Stimulated activated CD4-positive, alpha-beta T cell treated with anti-CD3 and anti-CD28 coated beads, Interleukin-1b, Interleukin-23, amount 100 ng/mL, for 4 hours (primary cell): ENCODE measurements at places on chromosomes 1 and 21.

DNA sequence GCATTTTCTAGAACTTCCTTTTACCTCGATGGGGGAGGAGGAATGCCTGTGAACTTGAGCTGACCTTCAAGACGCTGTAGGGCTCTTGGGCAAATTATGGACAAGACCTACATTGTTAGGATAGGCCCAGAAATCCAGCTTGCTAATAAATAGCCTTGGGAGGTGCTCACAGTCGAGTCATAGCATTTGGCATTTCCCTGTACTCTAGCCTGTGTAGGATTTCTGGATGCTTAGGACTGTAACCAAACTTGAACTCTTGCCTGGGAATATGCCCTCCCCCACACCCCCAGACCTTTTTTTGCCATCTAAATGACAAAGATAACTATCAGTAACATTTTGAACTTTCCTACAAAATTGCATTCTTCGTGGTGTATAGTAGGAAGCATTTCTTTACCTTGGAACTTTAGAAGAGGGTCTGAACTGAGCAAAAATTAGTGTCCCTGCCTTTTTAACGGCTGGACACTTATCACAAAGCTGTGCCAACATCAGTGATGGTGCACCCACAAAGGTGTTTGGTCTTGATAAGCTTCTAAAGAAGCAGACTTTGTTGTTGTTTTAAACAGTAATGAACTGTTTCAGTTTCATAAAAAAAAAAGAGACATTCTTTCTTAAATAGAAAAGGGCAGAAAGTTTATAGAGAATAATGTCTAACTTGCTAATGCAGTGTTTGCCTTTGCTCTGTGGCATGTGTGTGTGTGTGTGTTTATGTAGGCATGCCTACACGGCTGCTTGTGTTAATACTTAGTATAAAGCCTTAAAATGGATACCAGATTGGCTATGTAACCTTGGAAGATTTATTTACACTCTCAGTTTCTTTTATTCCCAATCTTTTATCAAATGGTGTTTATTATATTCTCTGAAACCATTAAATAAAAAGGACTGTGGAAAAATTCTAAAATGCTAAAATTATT, 88.2 kb downstream of the NFIA start:
- no peak for DNase-seq

DNA sequence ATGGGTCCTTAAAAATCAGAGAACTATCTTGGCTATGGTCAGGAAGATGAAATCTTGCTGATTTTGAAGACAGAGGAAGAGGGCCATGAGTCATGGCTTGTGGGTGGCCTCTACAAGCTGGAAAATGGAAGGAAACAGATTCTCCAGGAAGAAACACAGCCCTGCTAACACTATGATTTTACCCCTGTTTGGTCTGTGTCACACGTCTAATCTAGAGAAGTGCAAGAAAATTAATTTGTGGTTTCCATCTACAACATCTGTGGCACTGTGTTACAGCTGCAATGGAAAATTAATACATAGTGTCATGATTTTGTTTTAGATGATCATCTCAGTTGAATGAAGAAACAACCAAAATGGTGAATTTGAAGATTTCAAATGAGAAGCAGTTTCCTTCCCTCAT, 288.7 kb upstream of the NRIP1 start:
- no peak for DNase-seq

GRCh38 chr1:6127587-6128163, 52.4 kb downstream of the CHD5 start:
- DNase-seq, result peak; percentile 70

GRCh38 chr1:156465747-156466365, 34.7 kb downstream of the MEF2D start:
- no peak for DNase-seq

GRCh38 chr1:980137-980571, 1.7 kb downstream of the PERM1 start:
- DNase-seq, result no peak

- no peak for DNase-seq
Observed at GRCh38 chr1:26017606-26018005, 4.0 kb upstream of the EXTL1 start.

DNA sequence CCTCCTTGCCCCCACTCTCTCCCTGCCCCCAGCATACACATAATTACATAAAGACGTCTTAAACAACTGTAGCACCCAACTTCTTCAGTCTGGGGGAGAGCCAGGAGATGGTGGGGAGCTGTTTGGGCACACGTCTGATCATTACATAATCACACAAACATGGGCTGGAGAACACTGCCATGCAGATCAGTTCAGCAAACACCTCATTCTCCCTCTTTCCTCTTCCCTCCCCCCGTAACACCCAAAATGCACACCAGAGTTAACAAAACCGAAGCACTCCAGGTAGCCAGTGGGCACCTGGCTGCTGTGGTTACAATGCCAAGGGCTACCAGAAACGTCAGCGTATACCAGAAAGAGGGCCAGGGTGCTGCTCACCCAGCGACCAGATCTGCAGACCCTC, 1.6 kb downstream of the HIVEP3 start:
- DNase-seq, result no peak

DNA sequence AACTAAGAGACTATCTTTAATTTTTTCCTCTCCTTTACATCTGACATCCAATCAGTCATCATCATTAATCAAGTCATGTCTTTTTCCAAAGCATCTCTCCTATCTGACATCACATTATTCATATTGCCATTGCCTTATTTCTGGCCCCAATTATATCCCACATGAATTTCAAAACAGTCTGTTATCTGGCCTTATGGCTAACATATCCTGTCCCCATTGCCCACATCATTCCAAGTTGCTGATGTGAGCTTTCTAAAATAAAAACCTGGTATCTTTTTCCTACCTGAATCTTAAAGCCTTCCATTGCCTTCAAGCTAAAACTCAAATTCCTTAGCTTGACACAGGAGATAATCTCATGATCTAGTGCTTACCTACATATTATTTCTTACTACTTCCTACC, 283.9 kb downstream of the LRRC40 start:
- DNase-seq, result no peak

DNA sequence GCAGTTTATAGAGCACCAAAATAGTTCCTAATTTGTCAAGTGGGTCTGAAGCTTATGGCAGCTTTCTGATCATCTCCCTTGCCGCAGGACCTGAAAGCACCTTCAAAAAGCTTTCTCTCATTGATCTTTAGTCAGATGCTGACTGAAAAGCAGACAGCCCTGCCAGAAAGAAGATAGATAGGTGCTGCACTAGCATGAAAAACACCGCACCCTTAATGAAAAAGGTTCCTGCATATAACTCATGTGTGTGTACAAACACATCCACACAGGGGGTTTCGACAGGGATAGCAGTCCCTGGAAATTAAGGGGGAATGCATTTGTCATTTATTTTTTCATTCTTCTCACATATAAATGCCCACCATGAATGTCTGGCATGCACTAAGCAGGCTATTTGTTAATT, 361.7 kb upstream of the SNX7 start:
- DNase-seq, result no peak

DNA sequence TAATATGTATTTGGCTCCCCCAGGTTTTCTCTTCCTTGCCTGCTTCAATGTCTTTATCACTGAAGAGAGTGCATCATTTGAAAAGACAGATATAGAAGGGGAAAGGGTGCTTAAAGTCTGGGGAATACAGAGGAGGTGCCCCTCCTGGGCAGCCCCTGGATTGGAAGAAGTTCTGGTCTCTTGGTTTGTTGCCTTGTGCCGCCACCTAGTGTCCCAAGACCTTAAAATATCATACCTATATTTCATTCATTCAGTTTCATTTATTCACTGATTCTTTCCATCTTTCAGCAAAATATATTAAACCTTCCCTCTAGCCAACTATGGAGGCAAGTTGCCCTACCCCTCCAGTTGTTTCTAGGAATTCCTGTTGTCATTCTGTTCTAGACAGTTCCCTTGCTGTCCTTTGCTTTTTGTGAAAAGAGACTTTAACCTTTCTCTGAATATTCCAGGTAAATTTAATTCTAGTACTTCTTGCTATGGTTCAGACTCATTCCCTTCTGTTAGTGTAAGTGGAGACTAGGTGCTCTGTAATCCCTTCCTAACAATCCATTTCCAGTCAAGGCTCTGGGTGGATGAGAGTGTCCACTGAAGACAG, 56.1 kb downstream of the MEF2D start:
- DNase-seq, result no peak

DNA sequence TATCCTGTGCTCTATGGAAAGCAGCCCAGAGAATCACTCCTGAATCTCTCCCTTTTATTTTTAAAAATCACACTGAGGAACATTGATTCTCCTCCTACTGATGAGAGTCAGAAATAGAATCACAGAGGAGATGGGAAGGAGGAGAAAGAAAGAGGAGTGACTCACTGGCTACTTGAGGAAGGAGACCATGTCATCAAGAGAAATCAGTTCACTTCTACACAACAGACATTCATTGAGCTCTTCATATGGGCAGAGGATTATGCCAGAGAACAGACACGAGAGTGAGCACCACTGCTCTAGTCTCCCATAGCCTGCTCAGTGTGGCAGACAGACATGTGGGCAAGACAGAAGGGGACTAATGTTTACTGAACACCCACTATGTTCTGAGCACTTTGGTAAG, 44.2 kb downstream of the RAB3B start:
- no peak for DNase-seq

DNA sequence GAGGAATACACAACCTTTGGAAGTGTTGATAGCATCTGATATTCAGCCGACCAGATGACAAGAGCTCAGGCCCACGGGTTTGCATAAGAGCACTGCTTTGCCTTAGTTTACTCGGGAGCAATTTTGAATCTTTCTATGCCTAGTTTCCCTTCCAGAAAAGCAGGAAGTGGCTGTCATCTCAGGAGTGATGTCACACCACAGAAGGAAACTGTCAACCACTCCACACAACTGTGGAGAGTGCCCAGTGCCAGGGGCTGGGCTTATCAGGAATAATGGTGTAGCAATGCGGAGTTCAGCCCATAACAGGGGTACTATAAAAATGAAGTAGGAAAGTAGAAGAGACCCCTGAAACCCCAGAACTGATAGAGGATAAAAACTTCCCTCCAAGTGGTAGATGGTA, 28.4 kb downstream of the NTPCR start:
- no peak for DNase-seq

DNA sequence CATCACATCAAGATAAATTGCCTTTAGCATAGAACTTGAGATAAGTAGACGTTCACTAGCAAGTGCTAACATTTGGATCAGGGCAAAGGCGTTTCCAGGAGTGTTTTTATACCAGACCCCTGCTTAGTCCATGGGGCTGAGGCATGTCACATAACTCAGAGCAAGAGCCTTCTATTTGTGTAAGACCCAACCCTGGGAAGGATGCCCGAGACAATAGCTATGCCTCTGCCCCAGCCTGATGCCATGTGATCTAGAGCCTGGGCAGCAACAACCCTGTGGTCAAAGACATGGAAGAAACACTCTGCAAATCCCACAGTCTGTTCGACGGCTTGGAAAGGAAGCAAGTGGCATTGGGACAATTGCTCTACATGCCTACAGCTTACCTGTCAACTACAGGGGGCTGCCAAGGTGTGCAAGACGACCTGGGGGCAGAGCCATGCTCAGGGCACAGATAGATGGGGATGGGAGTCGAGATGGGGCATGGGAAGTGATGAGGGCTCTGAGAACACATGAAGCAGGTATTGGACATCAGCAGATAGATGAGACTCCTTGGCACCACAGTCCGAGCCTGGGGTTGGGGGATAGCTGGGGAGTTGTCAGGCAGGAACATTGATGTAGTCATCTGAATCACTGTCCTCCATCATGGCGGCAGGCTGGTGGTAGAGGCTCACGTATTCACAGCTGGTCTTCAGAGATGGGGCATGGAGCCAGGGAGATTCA, 7.3 kb downstream of the IL24 start:
- DNase-seq, result no peak

DNA sequence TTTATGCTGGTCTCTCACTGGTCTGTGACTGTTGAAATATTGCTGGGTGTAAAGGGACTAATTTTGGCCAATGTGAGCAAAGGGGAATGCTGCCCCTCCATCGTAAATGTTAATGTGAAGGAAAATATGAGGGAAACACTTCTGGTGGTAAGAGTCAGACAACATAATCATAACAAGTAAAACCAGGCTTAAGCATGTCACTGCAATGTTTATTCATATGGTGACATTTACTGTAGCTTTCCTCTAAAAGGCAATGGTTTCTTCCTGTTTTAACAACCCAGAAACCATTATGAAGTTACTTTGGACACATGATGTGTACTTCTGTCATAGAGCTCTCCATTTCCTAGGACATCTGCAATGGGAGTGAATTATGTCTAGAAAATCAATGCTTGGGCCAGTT, 358.0 kb downstream of the LMO4 start:
- no peak for DNase-seq

DNA sequence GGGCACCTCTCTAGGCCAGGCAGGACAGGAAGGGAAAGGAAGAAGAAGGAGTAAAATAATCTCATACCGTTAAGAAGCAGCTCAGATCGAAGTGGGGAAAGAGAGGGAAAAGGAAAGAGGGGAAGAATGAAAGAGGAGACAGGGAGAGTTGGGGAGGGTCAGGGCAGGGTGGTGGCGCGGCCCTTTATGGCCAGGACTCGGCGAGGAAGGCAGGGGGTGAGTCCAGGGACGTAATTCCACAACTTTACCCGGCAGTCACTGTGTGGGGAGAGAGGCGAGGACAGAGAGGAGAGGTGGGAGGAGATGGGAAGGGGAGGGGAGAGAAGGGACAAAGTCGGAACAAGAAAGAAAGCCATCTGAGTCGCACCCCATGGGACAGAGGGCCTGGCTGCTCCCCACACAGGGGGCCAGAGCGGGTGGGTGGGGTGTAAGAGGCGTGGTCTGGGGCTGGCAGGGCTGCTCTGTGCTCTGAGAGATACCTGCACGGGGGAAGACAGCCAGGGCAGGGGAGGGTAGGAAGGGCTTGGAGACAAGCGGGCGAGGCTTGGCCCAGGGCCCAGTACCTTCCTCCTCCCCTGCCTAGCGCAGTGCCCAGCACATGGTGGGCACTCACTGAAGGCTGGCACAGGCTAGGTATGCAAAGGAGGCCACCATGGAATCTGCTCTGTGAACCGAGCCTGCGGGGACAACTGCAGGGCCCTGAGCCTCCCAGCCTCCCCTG, 49.4 kb downstream of the KIF21B start:
- DNase-seq, result no peak

- no peak for DNase-seq
Observed at GRCh38 chr1:86953167-86953566, 38.7 kb downstream of the HS2ST1 start.

GRCh38 chr21:45591619-45592207, 49.5 kb upstream of the SLC19A1 start:
- DNase-seq, result no peak

- no peak for DNase-seq
Observed at GRCh38 chr1:173489929-173490328, 12.8 kb downstream of the PRDX6 start.

DNA sequence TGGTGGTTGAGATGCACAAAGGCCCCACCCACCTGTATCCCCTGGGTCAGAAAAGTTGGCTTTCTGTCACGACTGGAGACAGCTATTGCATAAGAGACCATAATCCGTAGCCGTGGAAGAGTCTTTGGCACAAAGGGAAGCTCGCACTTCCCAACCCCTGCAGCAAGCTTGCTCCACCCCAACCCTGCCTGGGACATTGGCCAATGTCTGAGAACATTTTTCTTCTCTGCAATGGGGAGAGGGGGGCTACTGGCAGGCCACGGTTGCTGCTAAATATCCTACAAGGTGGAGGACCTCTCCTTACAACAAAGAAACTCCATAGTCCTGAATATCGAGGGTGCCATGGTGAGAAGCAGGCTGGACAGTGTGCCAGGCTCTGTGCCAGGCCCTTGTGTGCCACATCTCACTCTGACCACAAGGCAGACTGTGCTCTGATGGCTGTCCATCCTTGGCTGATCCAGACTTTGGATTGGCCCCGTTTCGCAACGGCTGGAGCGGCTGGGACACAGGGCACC, 104.1 kb downstream of the CSMD2 start:
- DNase-seq, result no peak
